ENCODE measurements at places on chromosomes 11 and 22.

- DNase-seq = no peak
These were observed 139.6 kb upstream of the E2F8 start for GRCh38 chr11:19380375-19380774.

DNA sequence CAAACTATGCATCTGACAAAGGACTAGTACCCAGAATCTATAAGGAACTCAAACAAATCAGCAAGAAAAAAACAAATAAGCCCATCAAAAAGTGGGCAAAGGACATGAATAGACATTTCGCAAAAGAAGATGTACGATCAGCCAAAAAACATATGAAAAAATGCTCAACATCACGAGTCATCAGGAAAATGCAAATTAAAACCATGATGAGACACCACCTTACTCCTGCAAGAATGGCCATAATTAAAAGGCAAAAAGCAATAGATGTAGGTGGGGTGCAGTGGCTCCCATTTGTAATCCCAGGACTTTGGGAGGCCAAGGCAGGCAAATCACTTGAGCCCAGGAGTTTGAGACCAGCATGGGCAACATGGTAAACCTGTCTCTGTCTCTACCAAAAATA lies 10.4 kb upstream of the OR10V1 start:
- DNase-seq = no peak

GRCh38 chr11:12585861-12586260 lies 88.4 kb upstream of the TEAD1 start:
- no peak for DNase-seq

DNA sequence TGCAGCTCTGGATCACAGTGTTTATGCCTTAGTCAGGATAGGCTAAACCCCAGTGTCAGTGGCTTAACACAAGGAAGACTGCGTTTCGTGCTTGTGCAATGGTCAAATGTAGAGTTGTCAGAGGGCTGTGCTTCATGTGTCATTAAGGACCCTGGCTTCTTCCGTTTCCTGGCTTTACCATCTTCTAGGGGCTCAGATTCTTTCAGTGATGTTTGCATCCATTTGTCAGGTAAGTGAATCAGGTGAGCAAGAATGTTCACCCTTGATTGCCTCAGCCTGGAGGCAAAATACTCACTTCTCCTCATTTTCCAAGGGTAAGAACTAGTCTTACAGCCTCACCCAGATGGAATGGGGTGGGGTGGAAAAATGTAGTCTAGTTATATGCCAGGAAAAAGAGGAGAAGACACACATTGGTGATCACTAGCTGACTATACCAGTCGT lies 20.5 kb upstream of the AMOTL1 start:
- no peak for DNase-seq

- DNase-seq = no peak
These were observed 14.8 kb downstream of the CD3E start for GRCh38 chr11:118319337-118319707.

DNA sequence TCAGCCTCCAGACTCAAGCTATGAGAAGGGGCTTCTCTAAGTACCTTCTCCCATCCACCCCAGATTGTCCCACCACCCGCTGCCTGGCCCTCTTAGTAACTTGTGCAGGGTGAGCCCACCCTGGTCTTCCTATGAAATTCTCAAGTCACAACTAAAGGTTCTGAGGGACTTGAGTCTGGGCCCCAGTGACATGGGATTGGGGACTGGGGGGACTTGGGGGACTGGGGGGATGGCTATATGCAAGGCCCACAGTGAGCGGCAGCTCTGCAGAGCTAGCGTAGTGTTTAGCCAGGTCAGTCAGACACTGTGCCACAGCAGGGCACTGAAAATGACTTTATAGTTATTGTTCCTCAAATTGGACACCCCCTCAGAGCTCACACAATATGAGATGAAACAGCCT lies 622.3 kb upstream of the CADM1 start:
- DNase-seq = no peak

DNA sequence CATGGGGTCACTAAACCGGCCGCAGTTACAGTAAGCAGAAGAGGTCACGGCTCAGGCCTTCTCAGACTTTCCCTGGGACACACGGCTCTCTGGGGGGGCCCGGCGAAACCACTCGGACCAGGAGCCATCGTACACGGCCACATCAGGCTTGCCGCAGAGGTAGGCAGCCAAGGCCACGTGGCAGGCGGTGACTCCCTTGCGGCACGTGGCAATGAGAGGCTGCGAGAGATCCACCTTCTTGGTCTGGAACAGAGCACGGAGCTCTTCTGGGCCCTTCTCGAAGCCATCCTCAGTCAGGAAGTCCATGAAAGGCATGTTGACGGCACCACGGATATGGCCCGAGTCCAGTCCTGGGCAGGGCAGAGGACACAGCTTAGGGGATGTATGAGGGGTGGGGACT lies 8.3 kb downstream of the TST start:
- DNase-seq = no peak

DNA sequence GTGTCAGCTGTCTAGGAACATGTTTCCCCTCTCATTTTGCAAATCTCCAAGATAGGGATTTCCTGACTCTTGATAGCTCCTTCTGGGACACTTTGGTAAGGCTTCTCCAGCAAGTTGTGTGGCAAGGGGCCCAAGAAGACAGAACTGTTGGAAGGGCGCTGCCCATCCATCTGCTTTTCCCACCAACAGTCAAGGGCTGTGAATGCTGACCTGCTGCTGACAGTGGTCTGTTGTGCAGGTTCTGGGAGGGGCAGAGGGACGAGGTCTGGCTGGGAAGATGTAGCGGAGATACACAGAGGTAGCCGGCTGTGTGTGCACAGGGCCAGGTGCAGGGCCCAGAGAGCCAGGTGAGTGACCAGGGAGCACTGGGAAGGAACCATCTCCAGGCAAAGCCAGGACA lies 12.2 kb downstream of the BCR start:
- no peak for DNase-seq

DNA sequence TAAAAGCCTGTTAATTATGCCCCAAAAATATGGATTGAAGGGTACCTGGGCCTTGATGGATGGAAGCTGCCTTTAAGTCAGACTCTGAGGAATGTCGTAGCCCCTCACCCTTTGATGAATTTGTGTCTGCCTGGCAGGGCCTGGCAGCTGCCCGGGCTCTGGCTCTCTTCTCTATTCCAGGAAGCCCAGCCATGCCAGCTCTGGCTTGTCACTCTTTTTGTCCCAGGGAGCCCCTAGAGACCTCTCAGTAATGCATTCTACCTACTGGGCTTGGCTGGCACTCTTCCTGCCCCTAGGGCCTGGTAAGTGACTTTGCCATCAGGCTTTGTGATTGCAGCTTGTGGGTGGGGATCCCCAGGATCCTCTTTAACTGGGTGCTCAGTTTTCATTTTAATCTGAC lies 103.8 kb downstream of the GRIK4 start:
- DNase-seq = no peak

- DNase-seq = no peak
These were observed 21.5 kb downstream of the NFAM1 start for GRCh38 chr22:42410708-42411107.

DNA sequence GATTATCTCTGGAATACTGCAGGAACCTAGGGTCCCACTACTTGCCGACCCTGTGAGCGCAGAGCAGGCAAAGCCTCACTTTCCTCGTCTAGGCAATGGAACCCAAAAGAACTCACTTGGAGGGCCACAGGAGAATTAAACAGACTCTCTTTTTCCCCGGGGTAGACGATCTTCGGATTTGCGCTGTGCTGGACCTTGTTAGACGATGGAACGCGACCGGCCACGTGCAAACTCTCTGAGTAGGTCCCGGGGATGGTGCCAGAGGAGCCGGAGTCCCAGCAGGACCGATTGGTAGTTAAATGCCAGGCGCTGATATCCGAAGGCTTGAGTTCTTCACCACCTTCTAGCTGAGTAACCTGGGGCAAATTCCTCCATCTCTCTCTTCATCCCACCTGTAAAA lies 1.0 kb upstream of the SLC1A2 start:
- DNase-seq = no peak

GRCh38 chr22:28906312-28906711 lies 22.9 kb downstream of the ZNRF3 start:
- DNase-seq = no peak

- no peak for DNase-seq
These were observed 68.5 kb upstream of the IGLL5 start for GRCh38 chr22:22818861-22819855.

DNA sequence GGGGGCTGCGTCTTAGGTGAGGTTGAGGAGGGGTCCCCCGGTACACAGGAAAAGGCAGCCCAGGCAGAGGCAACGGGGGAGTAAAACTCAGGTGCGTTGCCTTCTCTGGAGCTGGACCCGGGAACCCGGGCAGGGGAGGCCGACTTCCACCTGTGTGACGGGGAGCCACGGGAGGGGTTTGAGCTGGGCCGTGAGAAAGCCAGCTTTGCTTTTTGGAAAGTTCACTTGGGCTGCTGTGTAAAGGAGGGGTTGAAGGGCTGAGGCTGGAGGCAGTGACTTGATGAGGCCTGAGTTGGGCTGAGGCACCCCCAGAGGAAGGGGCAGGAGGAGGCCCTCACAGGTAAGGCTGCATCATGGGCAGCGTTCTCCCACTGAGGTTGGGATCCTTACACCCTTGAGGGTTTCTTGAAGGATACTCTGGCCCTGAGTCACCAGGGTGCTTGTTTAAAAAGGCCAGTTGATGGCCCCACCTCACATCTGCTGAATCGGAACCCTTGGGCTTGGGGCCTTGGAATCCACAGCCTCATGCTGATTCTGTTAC lies 47.2 kb downstream of the CHRDL2 start:
- DNase-seq = no peak

GRCh38 chr11:90500922-90501568 lies 278.2 kb upstream of the CHORDC1 start:
- DNase-seq = no peak

DNA sequence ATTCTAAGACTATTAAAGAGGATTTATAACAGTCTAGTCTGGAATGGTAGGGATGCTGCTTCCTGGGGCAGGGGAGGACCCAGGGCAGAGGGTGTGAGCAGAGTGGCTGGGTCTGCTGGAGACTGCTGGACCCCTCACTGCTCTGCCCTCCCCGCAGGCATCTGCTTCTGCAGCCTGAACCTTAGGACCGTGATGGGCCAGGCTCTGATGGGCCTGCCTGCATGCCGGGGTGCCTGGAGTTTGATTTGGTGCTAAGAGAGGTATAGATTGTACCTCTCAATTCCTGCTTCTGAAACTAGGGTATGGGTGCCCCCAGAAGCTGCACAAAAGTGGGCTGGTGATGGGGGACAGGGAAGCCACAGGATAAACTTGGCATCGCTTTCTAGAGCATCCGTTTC lies 54.9 kb downstream of the CD82 start:
- DNase-seq = no peak

- DNase-seq = no peak
These were observed 555.7 kb upstream of the B3GAT1 start for GRCh38 chr11:134967746-134968145.

DNA sequence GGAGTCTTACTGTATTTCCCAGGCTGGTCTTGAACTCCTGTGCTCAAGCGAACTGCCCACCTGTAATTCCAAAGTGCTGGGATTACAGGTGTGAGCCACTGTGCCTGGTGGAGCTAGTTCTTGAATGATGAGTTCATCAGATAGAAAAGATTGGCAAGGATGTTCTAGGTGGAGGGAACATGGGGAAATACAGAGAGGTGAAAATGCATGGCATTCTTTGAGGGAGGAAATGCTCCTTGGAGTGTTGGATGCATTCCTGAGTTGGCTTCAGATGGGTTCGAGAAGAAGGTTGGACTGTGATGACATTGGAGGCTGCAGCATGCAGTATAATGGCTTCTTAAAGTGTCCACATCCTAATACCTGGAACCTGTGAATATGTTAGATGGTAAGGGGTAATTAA lies 4.4 kb downstream of the DDX10 start:
- no peak for DNase-seq

GRCh38 chr22:21771631-21771976 lies 36.0 kb upstream of the YPEL1 start:
- DNase-seq = no peak

GRCh38 chr22:22666307-22667091 lies 22.1 kb downstream of the GGTLC2 start:
- no peak for DNase-seq

- DNase-seq = no peak
These were observed 907 bp downstream of the MCHR1 start for GRCh38 chr22:40679964-40680818.

DNA sequence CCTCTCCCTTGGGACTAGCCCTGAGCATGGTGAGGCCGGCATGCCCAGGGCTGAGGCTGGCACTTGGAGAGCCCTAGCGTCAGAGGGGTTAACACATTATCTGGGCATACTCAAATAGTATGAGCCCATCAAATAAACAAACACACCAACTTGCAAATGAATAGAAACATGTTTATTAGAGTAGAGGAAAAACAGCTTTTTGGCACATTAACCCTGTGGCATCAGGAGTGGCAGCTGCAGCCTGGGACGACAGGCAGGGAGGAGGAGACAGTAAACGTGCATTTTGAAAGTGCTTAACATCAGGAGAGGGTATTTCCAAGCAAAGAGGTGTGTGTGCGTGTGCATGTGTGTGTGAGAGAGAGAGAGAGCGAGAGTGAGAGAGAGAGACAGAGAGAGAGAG lies 684.9 kb downstream of the NTM start:
- no peak for DNase-seq

DNA sequence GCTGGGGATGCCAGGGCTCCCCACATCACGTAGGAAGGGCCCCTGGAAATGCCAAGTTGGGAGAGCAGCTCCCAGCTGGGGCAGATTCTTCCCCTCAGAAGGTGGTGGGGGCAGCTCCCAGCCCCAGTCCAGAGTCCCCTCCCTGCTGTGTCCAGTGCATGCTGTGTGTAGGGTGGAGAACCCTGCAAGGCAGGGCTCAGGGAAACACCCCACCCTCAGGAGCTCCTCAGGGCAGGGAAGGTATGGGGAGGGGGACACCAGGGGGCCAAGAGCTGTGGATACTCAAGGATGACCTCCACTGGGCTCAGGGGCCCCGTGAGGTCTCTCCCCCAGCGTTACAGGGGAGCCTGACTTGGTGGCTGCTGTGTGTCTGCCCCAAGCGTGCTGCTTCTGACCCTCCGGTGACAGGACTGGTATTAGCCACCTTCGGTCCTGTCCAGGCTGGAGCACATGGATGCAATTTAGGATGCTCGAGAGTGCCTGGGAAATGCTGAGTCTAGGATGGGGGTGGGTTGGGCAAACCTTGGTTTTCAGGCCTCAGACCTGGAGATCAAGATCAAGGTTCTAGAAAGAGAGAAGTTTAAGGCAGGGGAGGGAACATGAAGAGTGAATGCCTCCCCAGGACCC lies 16.1 kb upstream of the CABP7 start:
- DNase-seq = no peak

DNA sequence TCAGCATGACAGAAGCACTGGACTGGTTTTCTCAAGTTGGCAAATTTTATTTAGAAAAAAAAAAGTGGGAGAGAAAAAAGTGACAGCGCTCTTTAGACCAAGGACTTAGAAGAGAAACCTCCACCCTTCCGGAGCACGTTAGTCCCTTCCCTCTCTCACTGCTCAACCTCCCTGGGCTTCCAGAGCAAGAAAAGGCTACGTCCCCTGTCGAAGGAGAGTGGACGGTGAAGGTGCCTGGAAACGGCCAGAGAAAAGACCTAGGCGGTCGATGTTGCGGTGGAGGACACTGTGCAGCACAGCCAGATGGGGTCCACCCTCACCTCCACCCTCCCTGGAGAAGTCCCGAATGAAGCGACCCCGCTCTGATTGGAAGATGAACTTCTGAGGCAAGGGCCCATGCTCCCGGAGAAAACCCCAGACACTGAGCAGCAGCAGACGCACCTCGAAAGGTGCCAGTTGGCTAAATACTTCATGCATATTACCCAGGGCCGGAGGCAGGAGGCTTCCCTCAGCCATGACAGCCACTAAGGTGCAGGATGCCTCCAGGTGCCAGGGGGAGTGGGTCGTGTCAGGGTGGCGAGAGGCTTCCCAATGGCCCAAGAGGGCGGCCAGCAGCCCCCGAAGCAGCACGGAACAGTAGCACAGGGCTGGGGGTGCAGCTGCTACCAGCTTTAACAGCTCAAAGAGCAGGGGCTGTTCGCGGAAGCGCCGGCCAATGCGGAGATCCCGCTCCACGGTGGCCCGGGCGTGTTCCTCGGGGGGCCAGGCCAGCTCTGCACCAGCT lies 604 bp upstream of the GANAB start:
- no peak for DNase-seq
